ENCODE measurements at places on chromosomes 6 and 20.

- no peak for DNase-seq
Observed at GRCh38 chr6:163260911-163261310, 153.6 kb upstream of the QKI start.

DNA sequence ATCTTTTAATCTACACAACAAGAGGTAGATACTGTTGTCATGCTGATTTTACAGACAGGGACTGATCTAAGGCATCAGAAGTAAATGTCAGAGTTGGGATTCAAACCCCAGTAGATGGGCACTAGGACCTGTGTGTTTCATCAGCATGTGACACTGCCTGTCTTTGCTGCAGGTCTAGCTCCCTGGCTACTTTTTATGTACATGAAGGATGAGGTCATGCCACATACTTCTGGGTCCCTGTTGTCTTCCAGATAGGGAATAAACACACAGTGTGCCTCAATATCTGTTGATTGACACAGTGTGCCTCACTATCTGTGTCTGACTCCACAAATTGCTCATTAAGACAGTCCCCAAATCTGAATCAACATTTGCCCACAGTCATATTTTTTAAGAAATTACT, 106.9 kb downstream of the TFAP2B start:
- DNase-seq: no peak

DNA sequence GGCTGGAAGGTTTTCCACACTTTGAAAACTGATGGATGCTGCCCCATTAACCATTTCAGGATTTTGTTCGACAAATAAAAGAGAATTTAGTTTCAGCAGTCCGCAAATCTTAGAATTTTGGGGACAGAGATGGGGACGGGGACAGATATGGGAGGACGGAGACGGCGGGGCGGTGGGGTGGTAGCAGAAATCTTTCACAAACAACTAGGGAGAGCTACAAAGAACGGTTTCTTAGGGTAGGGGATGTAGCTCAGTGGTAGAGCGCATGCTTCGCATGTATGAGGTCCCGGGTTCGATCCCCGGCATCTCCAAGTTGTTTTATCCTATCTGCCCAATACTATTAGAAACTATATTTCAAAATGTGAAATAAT, 15.1 kb downstream of the HMGN4 start:
- DNase-seq: peak; percentile 78

- no peak for DNase-seq
Observed at GRCh38 chr6:33863723-33864440, 60.1 kb upstream of the MLN start.

- DNase-seq: no peak
Observed at GRCh38 chr6:11152581-11152980, 41.1 kb upstream of the ERVFRD-1 start.

DNA sequence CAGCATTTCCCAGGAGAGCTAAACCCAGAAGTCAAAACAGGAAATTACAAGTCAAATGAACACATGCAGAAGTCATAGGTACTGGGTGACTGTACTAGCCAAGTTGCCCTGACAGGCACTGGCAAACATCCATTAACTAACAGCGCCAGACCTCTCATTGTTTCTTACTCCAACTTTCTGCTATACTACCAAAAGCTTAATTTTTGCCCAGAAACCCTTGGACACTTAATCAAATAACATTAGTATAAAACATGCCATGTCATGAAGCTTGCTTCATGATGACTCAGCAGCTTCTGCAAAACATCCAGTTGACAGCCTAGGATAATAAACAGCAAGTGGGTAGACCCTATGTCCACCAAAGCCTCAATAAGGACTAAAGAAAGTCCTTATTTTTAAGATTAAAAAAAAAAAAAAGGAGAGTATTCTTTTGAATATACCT, 3.5 kb downstream of the NUP153 start:
- peak; percentile 16 for DNase-seq

- DNase-seq: no peak
Observed at GRCh38 chr20:22339091-22339881, 245.1 kb downstream of the FOXA2 start.

- no peak for DNase-seq
Observed at GRCh38 chr6:34003962-34004361, 141.9 kb downstream of the GRM4 start.

- no peak for DNase-seq
Observed at GRCh38 chr20:37602634-37603033, 75.0 kb upstream of the BLCAP start.

GRCh38 chr6:16729183-16729691, 32.0 kb downstream of the ATXN1 start:
- no peak for DNase-seq
